ENCODE measurements at places on chromosomes 6 and 20.

- no peak for DNase-seq
These were observed 733.8 kb upstream of the GJE1 start for GRCh38 chr6:141398949-141399348.

- no peak for DNase-seq
These were observed 18.5 kb upstream of the RSPO4 start for GRCh38 chr20:1020614-1021013.

DNA sequence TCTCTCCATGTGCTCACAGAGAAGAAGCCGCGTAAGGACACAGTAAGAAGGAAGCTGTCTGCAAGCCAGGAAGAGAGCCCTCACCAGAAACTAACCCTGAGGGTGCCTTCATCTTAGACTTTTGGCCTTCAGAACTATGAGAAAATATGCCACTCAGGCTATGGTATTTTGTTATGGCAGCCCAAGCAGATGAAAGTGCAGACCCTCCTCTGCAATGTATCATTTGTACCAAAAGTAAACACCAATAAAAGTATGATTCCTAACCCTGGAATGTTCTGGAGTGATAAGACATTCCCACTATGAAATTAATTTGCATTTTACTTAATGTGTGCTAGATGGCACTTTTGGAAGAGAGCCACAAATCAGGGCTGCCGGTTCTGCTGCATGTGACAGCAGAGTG lies 594.3 kb downstream of the UTRN start:
- DNase-seq: no peak

- DNase-seq: no peak
These were observed 175.4 kb downstream of the SIM1 start for GRCh38 chr6:100289285-100289684.

- DNase-seq: no peak
These were observed 3.4 kb upstream of the DACT2 start for GRCh38 chr6:168322966-168323365.

- DNase-seq: no peak
These were observed 1.4 kb downstream of the BTN1A1 start for GRCh38 chr6:26501482-26501986.

DNA sequence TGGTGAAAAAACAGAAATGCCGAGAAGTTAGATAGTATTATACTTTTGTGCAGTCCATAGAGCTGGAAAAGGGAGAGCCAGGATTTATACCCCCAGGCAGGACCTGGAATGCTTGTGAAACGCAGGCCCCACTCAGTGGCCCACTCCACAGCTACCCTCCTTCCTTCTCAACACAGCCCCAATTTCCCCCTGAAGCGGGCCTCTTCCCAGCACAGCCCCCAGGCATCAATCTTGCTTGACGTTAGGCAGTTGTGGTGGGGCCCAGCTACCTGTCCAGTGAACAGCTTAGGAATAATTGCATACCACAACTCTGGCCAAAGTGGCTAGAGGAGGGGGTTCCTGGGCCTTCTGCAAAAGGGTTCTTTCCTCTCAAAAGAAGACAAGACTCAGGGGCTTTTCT lies 61.3 kb downstream of the PPP1R3G start:
- DNase-seq: no peak

- DNase-seq: no peak
These were observed 32.2 kb upstream of the IER3 start for GRCh38 chr6:30776390-30777154.

- no peak for DNase-seq
These were observed at the start of gene NT5E for GRCh38 chr6:85449818-85450759. Gene NT5E, plus strand, starts transcription at chr6:85450083. Its CDS starts 57 bp downstream, at chr6:85450140.

DNA sequence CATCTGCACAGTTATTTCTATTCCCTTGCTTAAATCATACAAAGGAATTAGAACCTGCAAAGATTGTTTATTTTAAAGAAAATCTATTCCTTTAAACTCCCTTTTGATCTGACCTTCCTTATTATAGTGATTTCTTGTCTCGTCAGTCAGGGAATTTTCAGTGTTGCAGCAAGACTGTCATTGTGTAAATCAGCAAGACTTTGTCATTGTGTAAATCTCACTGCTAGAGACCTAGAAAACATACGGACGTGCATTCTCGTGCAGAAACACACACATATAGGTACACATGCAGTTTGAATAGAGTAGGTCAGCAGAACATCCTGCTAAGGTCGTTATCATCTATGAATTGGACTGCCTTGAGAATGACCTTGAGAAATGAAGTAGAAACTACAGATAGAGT lies 6.2 kb upstream of the SGK1 start:
- DNase-seq: no peak

GRCh38 chr20:31859266-31859997 lies 10.9 kb downstream of the DUSP15 start:
- no peak for DNase-seq

DNA sequence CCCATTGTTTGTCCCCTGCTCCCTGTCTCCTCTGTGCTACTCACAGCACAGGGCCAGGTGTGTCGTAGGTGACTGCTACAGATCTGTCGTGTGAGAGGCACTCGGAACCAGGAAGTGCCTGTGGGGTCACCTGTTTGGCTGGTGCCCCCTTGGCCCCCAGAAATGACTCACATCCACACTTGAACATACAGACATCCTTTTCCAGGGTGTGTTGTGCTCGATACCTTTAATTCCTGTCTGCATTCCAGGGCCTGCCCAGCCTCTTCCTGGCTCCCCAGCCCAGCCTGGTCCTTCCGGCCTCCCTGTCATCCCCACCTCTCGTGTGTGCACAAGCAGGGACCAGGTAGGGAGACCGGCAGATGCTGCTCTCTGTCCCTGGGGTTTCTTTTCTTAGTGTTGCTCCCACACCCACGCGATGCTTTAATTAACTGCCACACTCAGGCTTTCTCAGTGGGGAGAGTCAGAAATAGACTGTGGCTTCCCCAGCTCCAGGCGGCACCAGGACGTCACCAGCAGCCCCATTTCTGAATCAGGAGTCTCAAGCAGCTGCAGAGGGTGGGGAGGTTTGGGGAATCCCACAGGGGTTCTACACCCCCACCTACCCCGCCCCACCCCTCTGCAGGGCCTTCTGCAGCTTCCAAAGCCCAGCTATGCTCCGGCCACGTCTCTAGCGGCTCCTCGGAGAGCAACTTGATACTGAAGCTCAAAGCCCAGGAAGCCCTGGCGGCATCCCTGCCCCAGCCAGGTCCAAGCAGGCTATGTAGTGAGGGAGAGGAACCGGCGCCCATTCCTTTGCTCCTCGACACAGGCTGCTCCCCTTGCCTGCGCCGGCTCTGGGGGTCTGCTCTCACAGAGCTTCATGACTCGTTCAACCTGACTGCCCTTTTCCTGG lies 102.2 kb downstream of the SYCP2 start:
- DNase-seq: no peak

- no peak for DNase-seq
These were observed 422.7 kb downstream of the CD83 start for GRCh38 chr6:14540276-14540675.

DNA sequence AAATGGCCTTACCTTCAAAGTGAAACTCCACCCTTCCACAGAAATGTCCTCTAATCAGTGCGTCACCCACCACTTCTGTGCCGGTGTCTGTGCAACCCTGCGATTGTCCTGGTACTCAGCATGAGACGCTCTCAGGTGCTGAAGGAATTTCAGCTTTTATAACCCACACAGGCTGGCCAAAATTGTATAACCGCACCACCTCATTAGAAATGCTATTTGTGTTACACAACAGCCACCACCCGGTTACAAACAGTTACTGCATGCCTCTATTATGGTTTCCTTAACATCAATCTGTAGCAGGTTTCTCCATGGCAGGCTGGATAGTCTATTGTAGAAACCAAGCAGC lies 51.5 kb downstream of the SLC23A2 start:
- DNase-seq: peak; percentile 38

- DNase-seq: no peak
These were observed 286.3 kb downstream of the BTBD3 start for GRCh38 chr20:12203981-12204380.

DNA sequence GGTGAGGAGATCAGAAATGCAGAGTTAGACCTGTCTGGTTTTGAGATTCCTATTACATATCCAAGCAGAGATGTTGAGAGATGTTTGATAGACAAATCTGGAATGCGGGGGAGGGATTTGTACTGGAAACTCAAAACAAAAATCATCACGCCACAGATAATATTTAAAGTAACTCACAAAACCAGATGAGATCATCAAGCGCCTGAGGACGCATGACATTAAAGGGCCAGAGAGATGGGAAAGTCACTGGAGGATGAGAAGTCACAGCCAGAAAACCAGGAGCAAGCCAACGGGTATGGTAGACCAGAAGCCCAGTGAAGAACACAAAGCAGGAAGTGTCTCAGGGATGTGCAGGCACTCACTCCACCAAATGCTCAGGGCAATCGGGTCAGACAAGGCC lies 87.7 kb downstream of the DLL1 start:
- no peak for DNase-seq

DNA sequence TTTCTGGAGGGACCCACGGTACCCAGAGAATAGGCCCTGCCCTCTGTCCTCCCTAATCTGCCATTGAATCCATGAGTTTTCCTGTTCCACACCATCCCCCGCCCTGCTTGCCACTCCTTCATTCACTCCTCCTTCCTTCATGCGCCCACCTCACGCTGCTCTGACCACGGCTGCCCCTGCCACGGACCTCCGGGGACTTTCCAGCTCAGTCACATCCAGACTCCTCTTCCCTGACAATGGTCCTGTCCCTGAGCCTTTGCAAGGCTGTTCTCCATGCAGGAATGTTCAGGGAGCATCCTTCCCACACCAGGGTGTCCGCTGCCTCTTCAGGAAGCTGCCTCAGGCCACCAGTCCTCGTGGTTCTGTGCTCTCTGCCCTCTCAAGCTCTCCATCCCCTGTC lies 25.9 kb downstream of the GLP1R start:
- DNase-seq: no peak

GRCh38 chr20:33282991-33283555 lies at the start of gene BPIFB1:
Gene BPIFB1, plus strand, starts transcription at chr20:33283214. Its CDS starts 2,860 bp downstream, at chr20:33286074.
- no peak for DNase-seq

All from hematopoietic multipotent progenitor cell treated with erythropoietin and hydrocortisone succinate and interleukin-3 and kit ligand, for 8 days (in vitro differentiated cells).